CD4-positive, alpha-beta T cell (primary cell): ENCODE measurements at places on chromosomes 7 and 10.
A peak's percentile ranks its signal among the peaks of the same experiment; 100 is the strongest.

GRCh38 chr7:28364082-28364481 is 48.2 kb upstream of the CREB5 start:
- DNase-seq: no peak

DNA sequence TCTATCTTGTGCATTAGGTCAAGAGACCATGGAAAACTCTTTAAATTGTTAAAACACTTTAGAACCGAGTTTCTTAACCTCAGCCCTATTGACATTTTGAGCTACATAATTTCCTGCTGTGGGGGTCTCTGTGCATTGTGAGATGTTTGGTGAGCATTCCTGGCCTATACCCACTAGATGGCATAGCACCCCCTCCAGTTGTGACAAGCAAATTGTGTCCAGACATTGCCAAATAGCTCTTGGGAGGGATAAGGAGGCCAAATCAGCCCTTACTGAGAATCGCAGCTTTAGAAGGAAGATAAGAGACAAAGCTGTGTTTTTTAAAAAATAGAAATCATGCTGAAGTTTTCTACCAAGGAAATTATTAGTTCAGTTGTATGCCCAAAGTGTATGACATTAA is 1158.5 kb upstream of the C7orf33 start:
- DNase-seq: no peak

DNA sequence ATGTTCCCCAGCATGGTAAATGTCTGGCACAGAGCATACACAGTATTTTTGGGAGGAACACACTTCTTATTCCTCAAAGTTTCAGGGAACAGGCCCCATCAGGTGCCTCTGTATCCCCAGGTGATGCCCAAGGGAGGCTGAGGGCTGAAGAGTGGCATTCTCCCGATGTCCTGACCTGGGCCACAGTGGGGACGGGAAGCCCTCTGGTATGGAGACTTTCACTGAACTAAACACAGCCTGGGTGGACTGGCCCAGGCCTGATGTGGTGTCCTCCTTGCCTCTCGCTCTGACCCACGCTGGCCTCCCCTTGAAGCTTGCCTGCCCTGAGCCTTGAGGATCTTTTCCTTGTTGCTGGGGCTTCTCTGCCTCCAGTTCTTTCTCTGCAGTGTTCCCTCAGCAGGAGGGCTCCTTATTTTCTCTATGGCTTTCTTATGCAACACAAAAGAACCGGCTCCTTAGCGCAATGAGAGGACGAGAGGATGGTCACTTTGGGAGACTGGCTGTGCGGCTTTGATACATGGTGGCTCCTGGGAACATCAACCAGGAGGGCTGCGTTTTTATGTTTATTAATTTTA is 157.5 kb upstream of the TNS3 start:
- no peak for DNase-seq

DNA sequence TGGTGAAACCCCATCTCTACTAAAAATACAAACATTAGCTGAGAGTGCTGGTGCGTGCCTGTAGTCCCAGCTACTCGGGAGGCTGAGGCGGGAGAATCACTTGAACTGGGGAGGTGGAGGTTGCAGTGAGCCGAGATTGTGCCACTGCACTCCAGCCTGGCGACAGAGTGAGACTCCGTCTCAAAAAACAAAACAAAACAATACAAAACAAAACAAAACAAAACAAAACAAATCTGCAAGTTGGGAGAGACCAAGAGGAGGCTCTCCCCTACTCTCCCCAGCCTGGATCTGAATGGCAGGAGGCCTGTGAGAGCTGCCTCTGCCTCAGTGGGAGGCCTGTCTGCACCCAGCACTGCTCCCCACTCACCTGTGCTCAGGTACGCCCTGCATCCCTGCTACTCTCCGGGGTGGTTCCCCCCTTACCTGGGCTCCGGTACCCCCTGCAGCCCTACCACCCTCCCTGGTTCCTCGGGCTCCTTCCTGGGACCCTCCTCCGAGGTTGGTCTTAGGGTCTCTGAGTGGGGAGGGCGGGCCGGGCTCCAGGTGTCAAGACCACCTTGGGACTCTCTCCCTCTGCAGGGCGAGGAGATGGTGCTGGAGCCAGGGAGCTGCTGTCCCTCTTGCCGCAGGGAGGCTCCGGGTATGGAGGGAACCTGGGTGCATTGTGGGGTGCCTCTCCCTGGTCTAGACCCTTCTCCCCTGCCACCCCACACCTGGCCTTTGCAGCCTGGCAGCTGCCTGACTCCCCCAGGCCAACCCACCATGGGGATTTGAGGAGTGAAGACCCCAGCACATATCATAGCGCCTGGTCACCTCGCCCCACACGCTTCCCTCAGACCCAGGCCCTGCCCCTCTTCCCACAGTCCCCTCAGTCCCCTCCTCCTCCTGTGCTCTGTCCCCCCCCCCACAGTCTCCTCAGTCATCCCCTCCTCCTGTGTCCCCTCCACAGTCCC is 9.5 kb upstream of the ZNF862 start:
- DNase-seq: no peak

DNA sequence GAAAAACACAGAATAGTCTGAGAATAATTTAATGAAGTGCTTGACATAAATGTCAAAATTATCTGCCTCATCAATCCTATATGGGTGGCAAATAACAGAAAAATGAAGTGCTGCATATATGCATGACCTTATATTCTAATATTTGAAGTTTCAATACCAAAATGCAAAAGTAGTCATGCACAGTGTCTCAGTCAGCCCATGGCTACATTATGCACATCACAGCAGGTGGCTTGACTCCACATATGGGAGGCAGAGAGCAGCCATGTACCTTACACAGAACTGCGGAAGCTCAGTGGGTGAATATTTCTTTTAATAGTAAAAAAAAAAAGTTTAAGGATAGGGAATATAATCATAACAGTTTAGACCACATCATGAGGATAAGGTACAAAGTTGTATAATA is 17.4 kb upstream of the LIPN start:
- no peak for DNase-seq

GRCh38 chr7:106545275-106545674 is 115.7 kb downstream of the CCDC71L start:
- no peak for DNase-seq

- no peak for DNase-seq
Measured at GRCh38 chr7:154591544-154591943, 411.4 kb downstream of the PAXIP1 start.

- no peak for DNase-seq
Measured at GRCh38 chr10:74932648-74933047, 106.2 kb downstream of the KAT6B start.

DNA sequence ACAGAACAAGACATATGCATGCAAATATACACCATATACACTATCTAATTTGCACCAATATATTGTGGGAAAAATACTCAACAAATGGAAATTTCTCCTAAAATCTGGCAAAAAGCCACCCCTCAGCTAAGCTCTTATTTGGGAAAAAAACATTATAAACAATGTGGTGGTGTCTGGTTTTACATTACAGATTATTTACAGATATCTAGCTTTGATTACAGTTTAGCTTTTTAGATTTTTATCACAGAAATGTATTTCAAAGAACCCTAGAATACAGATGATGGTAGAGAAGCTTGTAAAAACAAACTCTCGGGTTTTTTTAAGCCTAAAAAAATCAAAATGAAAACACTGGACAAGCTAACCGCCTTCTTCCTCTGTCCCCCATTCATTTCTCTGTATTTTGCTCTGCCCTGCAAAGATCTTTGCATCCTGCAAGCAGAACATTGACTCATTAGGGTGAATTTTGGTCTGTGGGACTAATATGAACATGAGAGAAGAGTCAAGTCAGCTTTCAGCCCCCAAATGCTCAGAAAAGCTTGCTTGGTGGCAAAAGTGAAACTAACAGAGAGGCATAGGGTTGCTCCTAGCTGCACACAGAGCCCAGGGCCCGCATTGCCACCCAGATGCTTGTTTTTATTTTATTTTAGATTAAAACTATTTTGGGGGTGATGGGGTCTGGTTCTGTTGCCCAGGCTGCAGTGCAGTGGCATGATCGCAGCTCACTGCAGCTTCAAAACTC is 88.8 kb upstream of the LYZL1 start:
- DNase-seq: no peak

GRCh38 chr7:99788554-99788953 is 4.6 kb upstream of the CYP3A4 start:
- DNase-seq: no peak

GRCh38 chr7:50477640-50478039 is 27.5 kb upstream of the FIGNL1 start:
- DNase-seq: no peak

GRCh38 chr7:435630-436366 is 83.8 kb downstream of the PDGFA start:
- no peak for DNase-seq

GRCh38 chr10:5987747-5988146 is 10.4 kb upstream of the IL15RA start:
- DNase-seq: no peak

DNA sequence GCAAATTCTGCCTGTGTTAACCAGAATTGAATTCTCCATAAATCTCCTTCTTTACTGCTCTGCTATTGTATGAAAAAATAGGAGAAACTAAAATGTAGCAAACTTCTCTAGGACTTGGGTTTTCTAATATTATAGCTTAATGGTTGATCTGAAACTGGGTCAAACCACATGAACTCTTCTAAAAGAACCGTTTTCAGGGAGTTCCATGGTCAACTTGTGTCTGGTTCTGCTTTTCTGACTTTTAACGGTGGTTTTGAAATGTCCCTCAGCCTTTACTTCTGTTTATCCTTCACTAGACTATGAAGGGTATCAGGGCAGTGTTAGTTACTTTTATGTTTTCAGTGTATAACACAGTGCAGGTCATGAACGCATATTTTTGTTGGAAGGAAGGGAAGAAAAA is 242.2 kb downstream of the TSPAN12 start:
- no peak for DNase-seq

- no peak for DNase-seq
Measured at GRCh38 chr7:67470256-67470751, 473.7 kb downstream of the TYW1 start.

GRCh38 chr7:38682606-38683005 is 51.4 kb upstream of the AMPH start:
- DNase-seq: no peak

GRCh38 chr10:5530412-5530806 is 5.6 kb downstream of the CALML3 start:
- DNase-seq: no peak

DNA sequence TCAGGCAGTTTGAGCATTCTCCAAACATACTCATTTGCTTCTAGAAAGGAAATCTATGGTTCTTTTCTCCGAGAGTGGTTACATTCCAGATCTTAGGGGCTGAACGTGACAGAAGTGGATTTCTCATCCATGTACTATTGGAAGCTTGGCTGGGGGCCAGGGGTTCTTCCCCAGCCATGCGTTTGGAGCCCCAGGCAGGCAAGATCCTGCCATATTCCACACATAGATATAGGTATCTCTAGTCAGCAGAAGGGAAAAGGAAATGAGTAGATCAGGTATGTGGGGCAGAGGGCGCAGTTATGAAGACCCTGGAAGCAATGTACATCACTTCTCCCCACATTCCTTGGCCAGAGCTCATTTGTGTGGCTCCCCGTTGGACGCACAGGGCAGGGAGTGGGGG is 299.8 kb downstream of the CCDC3 start:
- DNase-seq: no peak

DNA sequence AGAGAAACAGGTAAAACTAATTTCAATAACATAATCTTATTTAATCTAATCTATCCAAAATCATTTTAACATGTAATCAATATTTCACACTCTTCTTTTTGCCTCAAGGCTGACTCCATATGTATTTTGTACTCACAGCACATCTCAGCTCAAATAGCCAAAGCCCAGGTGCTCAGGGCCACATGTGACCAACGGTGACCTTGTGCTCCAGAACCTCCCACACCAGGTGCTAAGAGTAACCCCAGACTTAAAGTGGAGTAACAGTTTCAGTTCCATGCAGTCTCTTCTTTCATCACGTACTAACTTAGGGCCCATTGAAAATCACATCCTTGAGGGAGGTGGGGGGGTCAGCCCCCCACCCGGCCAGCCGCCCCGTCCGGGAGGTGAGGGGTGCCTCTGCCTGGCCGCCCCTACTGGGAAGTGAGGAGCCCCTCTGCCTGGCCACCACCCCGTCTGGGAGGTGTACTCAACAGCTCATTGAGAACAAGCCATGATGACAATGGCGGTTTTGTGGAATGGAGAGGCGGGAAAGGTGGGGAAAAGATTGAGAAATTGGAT is 47.3 kb downstream of the NCAPG2 start:
- no peak for DNase-seq

DNA sequence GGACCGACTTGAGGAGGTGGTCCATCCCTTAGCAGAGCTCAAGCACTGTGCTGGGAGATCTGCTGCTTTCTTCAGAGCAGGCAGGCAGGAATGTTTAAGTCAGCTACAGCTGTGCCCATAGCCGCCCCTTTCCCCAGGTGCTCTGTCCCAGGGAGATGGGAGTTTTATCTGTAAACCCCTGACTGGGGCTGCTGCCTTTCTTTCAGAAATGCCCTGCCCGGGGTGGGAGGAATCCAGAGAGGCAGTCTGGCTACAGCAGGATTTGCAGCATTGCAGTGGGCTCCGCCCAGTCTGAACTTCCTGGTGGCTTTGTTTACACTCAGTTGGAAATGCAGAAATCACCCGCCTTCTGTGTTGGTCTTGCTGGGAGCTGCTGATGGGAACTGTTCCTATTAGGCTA is 51.2 kb upstream of the SEMA3A start:
- no peak for DNase-seq

DNA sequence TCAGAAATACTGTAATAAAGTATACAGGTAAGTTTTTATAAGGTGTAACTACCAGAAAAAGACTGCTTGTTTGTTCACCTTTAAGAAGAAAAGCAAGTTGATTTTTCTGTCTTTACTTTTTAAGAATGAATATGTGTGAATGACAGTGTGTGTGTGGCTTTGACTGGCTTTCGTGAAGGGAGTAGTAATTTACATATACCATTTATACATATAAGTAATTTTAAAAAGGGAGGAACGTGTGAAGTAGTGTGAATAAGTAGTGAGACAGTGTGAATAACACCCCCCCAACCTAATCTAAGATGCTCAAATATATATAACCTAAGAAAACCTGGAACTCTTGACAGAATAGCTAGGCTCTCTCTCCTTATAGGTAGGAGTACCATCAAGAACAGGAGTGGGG is 33.2 kb downstream of the RBM33 start:
- DNase-seq: no peak

DNA sequence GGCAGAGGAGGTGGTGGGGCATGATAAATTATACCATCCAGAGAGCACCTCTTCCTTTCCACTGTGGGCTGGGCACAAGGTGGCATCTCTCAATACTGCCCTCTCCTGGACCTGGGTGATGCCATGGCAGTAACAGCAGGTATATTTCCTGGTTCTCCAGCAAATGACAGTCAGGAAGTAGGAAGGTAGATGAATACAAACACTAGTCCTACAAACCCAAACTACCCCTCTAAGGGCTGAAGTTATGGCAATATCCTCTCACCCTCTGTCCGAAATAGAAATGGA is 1004.9 kb downstream of the KCNMA1 start:
- peak; percentile 6 for DNase-seq
